Mammary epithelial cell (primary cell): ENCODE measurements at places on chromosomes 7 and 10. TPM values are rescaled to one million over a fixed set of nuclear protein-coding genes. Genes with fewer than 3 reads are reported as not detected.

The ACSM6 gene
- total RNA-seq: not detected

DNA sequence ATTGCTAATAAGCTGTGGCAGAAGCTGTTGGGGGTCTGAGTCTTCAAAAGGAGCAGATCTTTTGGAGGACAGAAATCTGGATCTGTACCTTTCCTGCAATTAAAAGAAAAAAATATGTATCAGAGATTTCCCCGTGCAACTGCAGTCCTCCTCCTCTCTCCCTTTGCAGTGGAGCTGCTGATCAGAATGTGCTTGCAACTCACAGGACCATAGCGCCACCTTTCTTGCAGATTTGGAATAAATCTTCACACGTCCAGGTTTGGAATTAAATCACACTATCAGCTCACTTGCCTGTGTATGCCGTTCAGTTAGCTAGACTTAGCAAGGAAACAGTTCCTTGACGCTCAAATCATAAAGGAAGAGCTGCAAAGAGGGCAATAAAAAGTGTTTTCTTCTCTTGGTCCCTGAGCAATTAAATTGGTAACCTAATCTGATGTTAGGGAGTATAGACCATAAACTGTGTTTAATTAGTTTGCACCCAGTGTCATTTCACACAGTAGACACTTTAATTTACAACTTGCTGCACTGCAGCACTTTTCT, 77.4 kb downstream of the PON1 start:
- peak; percentile 48 for DNase-seq

The CYP3A7 gene
- total RNA-seq: not detected

The PILRA gene
- total RNA-seq: not detected
